ENCODE measurements at places on chromosomes 5 and 9.

GRCh38 chr9:134390537-134390936 is 64.3 kb downstream of the RXRA start:
- DNase-seq, result no peak

- no peak for DNase-seq
These were observed 19.7 kb upstream of the MLLT3 start for GRCh38 chr9:20642045-20642444.

DNA sequence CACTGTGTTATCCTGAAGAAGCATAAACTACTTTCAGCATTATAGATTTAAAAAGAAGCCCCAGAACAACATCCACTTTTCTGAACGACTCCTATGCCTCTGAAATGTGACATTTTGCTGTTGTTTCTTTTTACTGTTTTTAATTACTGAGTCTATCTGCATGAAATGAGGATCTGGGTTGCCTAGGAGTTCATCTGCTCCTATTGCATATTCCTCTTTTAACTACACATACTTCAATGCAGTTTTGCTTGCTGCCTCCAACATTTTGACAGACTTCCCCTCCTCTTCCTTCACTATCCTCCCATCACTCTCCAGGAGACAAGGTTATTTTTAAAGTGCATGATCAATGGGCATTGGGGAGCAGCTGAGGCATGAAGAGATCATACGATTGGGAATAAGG is 164.5 kb downstream of the TMC1 start:
- no peak for DNase-seq

GRCh38 chr9:117135501-117136098 is 279.3 kb downstream of the ASTN2 start:
- DNase-seq, result no peak

DNA sequence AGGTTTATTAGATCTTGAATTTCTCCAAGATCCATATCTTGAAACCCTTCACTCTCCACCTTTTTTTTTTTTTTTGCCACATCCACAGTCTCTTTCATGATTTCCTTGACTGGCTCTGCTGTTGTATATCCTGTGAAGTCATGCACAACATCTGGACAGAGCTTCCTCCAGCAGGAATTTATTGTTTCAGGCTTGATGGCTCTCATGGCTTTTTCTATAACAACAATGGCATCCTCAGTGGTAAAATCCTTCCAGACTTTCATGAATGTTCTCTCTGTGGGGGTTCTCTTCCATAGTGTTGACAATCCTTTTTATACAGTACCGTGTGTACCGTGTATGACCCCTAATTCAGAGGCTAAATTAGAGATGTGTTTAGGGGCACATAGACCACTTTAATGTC is 24.0 kb downstream of the RANBP17 start:
- DNase-seq, result no peak

- DNase-seq, result peak; percentile 40
These were observed 637.7 kb downstream of the SEMA5A start for GRCh38 chr5:8908055-8908683.

DNA sequence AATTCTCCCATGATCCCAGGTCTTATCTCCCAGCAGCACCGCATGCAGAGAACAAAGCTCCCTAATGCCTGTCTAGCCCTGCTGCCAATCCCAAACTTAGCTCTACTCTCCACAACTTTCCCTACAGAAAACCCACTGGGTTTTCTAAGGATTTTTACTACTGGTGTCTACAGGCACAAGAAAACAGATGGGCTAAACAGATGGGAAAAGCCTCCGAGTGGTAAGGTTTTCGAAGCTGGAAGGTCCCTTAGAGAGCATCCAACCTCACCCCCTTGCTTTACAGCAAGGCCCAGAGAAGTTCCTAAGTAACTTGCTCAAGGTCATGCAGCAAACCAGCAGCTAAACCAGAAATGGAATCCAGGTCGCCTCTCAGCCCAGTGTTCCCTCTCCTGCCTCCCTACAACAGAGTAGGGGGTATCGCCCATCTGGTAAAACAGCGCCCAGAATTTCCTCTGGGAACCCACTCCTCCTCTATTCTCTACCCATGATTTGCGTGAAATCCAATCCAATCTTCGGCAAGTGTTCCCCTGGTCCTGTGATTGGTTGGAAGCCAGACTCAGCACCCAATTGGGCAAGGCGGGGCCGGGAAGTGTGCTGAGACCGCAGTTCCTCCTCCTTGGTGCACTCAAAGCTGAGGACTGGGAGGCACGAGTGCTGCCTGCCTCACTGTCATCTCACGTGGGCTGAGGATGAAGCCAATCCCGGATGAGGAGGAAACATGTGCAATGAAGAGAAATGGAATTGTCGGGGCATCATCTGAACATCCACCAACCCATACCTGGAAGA is 20.8 kb downstream of the CPLX2 start:
- DNase-seq, result no peak

- DNase-seq, result no peak
These were observed 84.1 kb upstream of the MEGF10 start for GRCh38 chr5:127206320-127207113.

DNA sequence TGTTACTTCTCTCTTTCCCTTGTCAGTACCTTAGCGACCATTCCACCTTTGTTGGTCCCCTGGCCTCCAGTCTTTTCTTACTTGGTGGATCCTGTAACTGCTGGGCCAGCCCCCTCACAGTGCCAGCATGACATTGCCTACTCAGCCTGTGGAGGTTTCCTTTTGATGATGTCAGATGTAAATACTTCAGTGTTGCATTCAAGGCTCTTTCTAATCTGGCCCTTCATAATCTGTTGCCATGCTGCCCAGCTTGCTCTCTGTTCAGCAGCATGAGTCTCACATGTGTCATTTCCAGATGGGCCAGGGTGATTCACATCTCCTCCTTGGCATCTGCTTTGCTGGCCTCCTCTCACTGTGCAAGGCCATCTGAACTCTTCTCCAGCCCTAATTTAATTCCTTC is 57.1 kb downstream of the MAST4 start:
- DNase-seq, result no peak
